Gastroesophageal sphincter (tissue), 4 donors: ENCODE measurements at places on chromosomes 7 and 10.

- ATAC-seq, result no peak
Measured at GRCh38 chr10:59706851-59707797, 2.5 kb downstream of the SLC16A9 start.

GRCh38 chr10:114181971-114182370, 2.8 kb downstream of the TDRD1 start:
- ATAC-seq, result no peak

GRCh38 chr7:30351724-30352123, 67.3 kb downstream of the ZNRF2 start:
- ATAC-seq, result peak; percentile 19

- no peak for ATAC-seq
Measured at GRCh38 chr10:17742918-17743317, 9.1 kb upstream of the TMEM236 start.

- peak; percentile 44 for ATAC-seq
Measured at GRCh38 chr10:132575320-132576201, 38.0 kb downstream of the INPP5A start.

- ATAC-seq, result no peak
Measured at GRCh38 chr10:92108747-92109146, 182.1 kb downstream of the CPEB3 start.

DNA sequence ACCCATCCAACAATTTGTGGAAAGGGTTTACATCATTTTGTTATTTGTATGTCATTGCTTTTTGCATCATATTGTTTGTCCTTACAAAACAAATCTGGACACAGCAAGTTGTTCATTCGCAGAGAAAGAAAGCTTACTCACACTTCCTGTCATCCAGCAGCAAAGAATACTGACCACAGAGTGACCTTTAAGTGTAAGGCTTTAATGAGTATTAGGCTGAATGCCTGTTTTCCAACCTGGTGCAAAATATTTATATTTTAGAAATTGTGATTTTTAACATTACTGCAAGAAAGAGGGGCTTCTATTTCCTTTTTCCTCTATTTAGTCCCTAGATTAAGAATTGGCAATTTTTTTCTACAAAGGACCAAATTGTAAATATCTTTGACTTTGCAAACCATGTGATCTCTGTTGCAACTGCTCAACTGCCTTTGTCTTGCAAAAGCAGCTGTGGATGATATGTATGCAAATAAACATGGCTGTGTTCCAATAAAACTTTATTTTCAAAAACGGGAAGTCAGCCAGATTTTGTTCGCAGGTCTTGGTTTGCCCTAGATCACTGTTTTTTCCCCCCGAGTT, 27.8 kb upstream of the ITGB1 start:
- ATAC-seq, result no peak

DNA sequence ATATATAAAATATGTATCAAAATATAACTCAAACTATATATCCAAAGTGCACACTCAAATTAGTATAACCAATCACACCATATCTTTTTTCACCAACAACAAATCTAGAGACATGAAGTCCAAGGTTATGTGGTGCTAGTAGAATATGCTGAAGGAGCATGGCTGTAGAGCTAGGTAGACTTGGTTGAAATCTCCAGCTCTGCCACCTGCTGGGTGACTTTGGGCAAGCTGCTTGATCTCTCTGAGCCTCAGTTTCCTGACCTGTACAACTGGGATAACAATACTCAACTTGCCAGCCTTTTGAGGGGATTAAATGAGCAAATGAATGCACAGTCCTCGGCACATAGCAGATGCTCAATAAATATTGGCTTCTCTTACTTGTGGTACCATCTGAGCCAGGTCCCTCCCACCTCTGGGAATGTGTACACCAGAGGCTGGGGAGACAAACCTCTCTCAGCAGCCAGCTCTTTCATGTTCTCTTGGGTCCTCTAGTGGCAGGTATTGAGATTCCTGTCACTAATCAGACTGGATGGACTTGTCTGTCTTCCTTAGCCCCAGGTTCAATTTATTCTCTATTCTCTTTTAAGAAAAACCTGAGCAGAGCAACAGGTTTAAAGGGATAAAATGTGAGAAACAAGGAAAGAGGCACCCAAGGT, 94.3 kb upstream of the PDE1C start:
- ATAC-seq, result no peak

GRCh38 chr7:73707045-73707631, 12.3 kb downstream of the STX1A start:
- ATAC-seq, result peak; percentile 22

- ATAC-seq, result no peak
Measured at GRCh38 chr10:95987685-95988426, 55.5 kb upstream of the CCNJ start.

GRCh38 chr7:25014756-25015155, 34.8 kb upstream of the OSBPL3 start:
- no peak for ATAC-seq

DNA sequence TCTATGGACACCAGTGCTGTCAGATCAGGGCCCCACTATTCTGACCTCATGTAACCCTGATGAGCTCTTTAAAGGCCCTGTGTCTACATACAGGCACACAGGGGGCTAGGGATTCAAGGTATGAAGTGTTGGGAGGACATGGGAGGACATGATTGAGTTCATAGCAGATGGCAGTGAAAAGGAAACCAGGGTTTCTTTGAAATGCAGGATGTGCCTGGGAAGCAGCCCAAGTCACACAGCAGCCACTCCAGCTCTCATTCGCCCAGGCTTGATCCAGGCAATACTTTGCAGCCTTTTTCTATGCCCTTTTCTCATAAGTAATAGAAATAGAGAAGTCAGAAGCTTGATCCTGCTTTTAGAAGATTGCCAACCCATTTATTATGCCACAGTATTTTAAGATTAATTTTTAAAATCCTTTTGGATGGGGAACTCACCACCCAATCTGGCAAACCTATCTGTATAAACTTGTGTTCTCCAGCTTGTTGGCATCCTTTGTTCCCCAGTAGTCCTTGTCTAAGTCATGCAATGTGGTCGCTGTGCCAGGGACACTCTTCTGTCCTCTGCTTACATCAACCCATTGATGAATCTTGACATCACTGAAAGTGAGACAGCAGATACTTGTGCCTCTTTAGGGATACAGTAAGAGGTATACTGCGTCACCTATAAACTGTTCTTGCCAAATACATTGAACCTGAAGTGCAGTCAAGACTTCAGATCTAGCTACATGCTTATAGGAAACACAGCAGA, 95.0 kb downstream of the TAF3 start:
- ATAC-seq, result no peak

DNA sequence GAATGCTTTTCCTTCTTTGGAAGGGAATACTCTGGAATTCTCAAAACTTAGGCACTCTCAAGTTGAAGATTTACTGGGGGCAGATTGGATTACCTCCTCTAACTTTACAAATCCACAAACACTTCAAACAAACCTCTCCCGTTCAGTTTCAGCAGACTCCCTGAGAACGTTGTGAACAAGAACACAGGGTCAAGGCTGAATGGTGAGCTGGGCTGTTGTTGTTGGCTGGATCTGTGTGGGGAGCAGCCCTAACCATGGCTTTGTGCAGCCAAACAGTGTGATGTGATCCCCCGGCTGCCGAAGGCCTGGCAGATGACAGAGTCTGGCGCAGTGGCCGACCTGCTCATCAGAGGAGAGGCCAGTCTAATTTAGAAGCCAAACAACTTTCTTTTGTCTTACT, 93.1 kb downstream of the BMPER start:
- no peak for ATAC-seq

- no peak for ATAC-seq
Measured at GRCh38 chr10:6255548-6256061, 52.9 kb downstream of the PFKFB3 start.

GRCh38 chr7:17408245-17408903, 109.9 kb downstream of the AHR start:
- peak; percentile 86 for ATAC-seq

DNA sequence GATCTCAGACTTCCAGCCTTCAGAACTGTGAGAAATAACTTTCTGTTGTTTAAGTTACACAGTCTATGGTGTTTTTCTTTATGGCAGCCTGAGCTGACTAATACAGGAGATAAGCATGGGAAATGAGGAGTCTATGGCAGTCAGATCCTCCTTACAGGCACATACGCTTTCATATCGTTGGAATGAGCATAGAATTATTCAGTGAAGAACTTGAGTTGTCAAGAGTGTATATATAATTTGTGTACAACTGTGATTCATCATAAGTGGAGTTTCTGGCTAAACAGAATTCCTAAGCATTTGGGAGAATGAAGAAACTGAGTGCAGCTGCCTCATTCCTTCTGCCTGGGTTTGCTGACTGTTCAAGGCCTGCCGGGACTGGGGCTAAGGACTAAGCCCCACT, 516.7 kb downstream of the ADRA2A start:
- ATAC-seq, result no peak

- ATAC-seq, result peak; percentile 89
Measured at GRCh38 chr10:110273474-110273873, 31.2 kb downstream of the SMNDC1 start.

- ATAC-seq, result no peak
Measured at GRCh38 chr10:101329341-101330032, 24.5 kb upstream of the BTRC start.

- ATAC-seq, result no peak
Measured at GRCh38 chr7:4100691-4101090, 581.4 kb upstream of the FOXK1 start.

DNA sequence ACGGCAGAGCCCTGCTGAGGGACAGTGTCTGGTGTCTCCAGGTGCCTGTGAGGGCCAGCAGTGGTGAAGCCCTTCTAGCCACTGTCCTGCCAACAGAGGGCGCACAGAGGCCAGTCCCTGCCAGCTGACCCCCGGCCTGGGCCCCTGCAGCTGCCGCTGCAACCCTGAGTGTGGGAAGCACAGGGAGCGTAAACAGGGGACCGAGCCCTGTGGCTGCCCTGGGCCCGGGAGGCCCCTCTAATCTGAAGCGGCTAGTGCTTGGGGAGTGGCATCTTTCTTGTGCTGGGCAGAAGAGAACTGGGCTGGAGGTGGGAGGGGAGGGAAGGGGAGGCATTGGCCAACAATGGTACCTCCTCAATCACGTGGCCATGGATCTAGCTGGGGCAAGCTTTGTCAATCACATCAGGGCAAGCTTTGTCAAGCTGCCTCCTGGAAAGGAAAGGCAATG, 34.6 kb downstream of the TRIM8 start:
- peak; percentile 19 for ATAC-seq

DNA sequence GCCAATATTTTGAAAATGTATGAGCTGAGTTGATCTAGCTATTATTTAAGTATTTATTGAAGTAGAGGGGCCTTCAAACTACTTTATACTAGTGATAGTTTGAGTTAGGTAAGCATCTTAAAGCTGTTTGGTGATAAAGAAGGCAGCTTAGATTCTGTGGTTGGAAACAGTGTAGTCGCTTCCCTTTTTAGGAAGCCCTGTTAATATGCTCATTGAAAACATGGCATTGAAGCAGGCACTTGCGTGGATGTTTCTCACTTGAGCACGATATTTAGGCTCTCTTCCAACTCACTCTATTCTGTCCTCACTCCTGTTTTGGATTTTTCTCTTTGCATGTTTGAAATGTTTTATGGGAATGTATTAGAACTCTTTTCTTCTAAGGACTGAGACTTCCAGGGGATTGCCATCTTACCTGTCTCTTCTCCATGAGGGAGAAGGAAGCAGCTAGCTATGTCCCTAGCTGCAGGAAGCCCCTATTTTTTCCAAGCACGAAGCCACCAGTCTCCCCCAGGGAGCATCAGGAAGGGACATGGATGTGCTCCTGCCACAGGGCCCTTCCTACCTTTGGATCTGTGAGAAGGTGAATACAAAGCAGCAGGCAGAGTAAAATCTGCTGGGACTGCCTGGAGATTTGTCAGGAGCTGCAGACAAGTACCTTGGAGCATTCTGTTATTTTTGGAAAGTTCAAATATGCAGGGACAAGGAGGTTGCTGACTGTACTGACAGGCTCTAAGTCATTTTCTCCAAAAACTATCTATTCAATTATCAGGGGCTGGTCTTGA, 22.0 kb upstream of the BMPR1A start:
- peak; percentile 64 for ATAC-seq

- peak; percentile 74 for ATAC-seq
Measured at GRCh38 chr7:100429637-100430492, at the start of gene MEPCE. MEPCE (plus strand) TSS chr7:100429831; CDS start chr7:100430019, 188 bp downstream.

- no peak for ATAC-seq
Measured at GRCh38 chr10:80488539-80489066, 34.5 kb downstream of the TSPAN14 start.

GRCh38 chr7:112280267-112280666, 73.8 kb downstream of the ZNF277 start:
- ATAC-seq, result no peak

GRCh38 chr10:21184216-21184615, 287.1 kb upstream of the NEBL start:
- no peak for ATAC-seq

DNA sequence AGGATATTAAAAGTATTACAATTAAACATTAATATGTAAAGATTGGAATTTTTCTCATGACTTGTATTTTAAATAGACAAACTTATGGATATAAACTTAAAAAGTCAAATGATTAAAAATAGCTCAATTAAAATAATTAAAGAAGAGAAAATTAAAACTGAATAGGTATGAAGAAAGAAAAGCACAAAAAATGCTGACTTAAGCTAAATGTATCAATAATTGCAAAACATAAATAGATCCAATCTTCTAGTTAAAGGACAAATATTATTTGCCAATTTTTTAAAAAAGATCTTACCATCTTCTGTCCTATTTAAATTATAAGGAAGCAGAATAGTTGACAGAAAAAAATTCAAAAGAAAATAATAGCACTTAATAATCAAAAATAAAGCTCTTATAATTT, 646.3 kb upstream of the ANKRD30A start:
- ATAC-seq, result no peak

DNA sequence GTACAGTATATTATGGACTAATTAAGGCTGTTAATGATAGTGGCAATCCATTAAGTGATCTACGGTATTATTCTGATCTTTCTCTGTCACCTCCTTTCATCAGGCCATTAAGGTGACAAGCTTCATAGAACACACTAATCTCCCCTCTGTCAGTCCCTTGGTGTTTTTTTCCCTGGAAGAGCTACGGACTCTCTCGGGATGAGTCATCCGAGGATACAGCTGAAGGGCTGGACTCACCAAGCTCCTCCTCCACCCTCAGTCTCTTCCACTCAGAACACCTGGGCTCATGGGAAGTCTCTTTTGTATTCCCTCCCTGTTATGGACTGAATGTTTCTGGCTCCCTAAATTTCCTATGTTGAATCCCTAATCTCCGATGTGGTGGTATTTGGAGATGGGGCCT, 69.8 kb upstream of the PLXNA4 start:
- ATAC-seq, result no peak

DNA sequence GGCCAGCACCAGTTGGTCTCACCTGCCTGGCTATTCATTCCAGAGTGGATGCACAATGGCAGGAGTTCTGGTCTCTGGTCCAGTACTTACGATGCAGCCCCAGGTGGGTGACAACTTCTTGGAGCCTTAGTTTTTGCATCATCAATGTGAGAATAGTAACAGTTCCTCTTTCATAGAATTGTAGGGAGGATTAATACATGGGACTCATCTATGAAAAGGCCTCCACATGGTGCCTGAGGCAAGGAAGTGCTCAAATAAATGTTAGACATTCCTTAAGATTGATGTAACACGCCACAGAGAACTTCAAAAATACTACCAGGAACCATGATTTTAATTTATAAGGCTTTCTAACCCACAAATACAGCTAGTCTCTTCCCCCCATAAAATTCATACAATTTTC, 120.1 kb upstream of the CHST15 start:
- no peak for ATAC-seq
